Activated gamma-delta T cell treated with anti-CD3 and anti-CD28 coated beads, Interleukin-2, amount 50 U/mL, for 16 hours (primary cell): ENCODE measurements at places on chromosomes 4 and X.

DNA sequence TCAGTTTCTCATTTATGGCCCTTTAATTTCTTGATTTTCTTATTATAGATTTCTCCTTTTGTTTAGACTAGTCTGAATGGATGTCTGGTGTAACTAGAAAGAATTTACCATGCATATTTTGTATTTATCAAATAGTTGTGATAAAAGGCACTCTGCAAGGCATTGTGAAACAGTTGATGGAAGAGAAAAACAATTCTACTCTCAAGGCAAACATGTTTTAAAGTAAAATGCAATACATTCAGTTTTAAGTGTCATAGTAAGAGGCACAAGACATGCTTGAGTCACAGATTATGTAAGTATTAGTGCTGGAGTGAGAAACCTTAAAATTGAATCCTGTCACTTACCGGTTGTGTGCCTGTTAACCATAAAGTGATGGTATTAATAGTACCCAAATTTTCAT lies 283.3 kb upstream of the DKK2 start:
- no peak for DNase-seq

GRCh38 chr4:98539741-98540140 lies 118.7 kb downstream of the TSPAN5 start:
- no peak for DNase-seq

DNA sequence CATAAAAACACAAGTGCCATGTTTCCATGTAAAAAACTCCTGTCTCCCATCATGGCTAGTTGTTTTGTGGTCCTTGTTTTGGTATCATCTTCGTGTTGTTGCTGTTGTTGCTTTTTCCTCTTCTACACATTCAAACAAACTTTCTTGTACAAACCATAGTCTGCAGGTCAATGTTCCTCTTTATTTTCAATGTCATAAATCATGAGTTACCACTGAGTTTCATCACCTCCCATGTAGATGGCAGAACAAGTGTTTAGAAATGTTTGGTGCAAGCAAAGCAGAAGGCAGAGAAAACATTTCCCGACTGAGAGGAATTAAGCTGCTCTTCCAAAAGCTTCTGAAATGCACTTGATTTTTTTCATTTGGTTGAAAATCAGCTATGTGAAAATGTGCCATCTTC lies 166.0 kb downstream of the ANTXR2 start:
- DNase-seq: no peak

- DNase-seq: no peak
These were observed 8.8 kb downstream of the BCOR start for GRCh38 chrX:40088803-40089540.

GRCh38 chr4:177519481-177520260 lies 77.4 kb upstream of the AGA start:
- no peak for DNase-seq

GRCh38 chr4:173511787-173512361 lies 18.2 kb downstream of the HAND2 start:
- DNase-seq: no peak

DNA sequence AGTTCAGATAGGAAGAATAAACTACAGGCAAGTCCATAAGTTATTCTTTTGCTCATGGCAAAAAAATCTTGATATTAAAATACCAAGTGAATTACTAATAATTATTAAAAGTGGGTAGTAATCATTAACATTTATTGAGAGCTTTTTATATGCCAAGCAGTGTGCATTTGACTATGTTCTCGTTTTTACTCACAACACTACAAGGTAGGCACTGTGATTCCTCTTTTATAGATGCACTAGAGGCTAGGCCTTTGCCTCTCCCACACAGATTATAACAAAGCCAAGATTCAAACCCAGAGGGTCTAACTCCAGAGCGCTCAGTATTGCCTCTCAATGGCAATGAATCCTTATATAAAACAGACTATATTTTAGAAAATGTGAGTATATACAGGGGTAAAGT lies 254.2 kb downstream of the NAF1 start:
- no peak for DNase-seq
